Activated CD4-positive, alpha-beta T cell treated with anti-CD3 and anti-CD28 coated beads for 24 hours (primary cell): ENCODE measurements at places on chromosomes 11 and 22.
A peak's percentile ranks its signal among the peaks of the same experiment; 100 is the strongest.

GRCh38 chr22:35021161-35021560, 44.8 kb upstream of the ISX start:
- no peak for DNase-seq

GRCh38 chr11:37390576-37391083, 792.6 kb upstream of the RAG2 start:
- no peak for DNase-seq

- no peak for DNase-seq
Measured at GRCh38 chr22:47174671-47175112, 412.2 kb downstream of the TBC1D22A start.

DNA sequence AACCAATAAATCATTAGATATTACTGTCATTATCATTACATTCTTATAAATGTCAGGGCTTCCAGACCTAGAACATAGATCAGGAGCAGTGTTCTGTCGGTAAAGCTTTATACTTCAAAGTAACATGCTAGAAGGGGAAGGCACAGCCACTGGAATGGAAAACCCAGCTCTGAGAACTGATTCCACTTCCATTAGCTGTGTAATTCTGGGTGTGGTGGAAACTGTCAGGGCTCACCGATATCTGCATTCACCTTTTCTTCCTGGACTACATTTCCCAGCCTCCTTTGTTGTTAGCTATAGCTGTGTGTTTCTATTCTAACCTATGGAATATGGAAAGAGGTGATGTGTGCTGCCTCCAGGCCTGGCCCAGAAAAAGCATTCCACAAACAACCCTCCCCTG, 585.8 kb downstream of the BUD13 start:
- DNase-seq = no peak

GRCh38 chr11:128711136-128711535, 17.3 kb downstream of the FLI1 start:
- DNase-seq = no peak

GRCh38 chr11:1823376-1824220, 11.2 kb upstream of the SYT8 start:
- DNase-seq = no peak

DNA sequence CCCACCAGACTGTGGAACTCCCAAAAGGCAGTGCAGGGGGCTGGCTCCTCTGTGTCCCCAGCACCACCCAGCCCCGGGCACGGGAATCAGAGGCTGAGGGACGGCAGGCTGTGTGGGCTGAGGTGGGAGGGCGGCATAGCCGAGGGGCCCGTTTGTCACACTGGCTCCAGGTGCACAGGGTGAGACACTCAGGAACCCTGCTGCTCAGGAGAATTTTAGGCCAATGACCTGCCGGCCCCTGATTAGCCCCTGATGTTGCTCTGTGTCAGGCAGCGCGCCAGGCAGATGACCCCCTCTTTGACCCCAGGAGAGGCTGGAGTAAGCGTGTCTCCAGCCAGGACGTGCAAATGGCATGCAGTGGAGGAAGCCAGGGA, 52.7 kb downstream of the RTL6 start:
- DNase-seq = no peak

GRCh38 chr22:43110927-43111623, 525 bp downstream of the BIK start:
- peak; percentile 19 for DNase-seq

DNA sequence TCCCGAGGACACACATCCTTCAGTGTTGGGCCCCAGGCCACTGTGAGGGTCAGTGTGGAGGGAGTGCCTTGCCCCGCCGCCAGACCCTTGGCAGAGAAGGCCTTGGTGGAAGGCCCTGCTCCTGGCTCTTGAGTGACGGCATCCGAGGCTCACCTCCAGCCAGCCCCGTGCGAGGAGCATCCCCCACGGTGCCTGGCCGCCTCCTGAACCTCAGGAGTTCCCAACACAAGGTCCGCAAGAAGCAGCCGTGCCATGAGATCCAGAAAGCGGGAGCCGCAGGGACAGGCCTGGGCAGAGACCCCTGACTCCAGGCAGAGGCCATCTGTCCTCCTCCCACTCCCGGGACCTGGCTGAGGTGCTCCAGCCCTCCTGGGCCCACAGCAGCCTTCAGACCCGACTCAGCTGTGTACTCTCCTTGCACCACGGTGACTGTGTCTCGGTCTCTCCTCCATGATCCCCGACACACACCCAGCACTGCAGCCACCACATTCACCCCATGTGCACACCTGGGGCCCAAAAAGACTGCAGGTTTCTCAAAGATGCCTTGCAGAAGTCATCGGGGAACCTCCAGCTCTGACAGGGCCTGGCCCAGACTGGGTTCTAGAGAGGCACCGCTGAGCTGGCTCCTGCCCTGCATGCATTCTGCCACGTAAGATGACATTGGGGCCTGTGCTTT, 870.2 kb downstream of the BRD1 start:
- no peak for DNase-seq

GRCh38 chr11:10066441-10066840, 227.6 kb downstream of the SBF2 start:
- no peak for DNase-seq

- no peak for DNase-seq
Measured at GRCh38 chr11:114773541-114774338, 95.4 kb downstream of the NXPE2 start.

DNA sequence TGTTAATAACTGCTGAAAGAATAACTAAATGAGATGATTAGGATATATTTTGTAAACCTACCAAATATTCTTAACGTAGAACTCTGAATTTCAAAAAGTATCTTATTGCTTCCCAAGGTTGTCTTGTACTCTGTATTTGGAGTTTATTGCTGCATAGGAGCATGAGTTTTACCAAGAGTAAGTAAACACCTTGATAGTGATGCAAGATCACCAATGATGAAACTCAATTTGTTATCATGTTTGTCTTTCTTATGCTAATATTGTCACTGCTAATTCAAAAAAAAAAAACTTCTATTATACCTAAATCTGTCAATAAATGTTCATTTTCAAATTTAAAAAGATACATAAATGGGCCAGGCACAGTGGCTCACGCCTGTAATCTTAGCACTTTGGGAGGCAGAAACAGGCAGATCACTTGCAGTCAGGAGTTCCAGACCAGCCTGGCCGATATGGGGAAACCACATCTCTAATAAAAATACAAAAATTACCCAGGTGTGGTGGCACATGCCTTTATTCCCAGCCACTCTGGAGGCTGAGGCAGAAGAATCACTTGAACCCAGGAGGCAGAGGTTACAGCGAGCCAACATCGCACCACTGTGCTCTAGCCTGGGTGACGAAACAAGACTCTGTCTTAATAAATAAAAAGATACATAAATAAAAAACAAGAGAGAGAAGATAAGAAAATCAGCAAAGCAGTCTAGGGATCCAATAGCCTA, 23.4 kb upstream of the PLAAT2 start:
- no peak for DNase-seq

GRCh38 chr11:1742371-1742770, 8.0 kb downstream of the IFITM10 start:
- no peak for DNase-seq

GRCh38 chr11:123593570-123593969, 60.9 kb downstream of the SCN3B start:
- no peak for DNase-seq

DNA sequence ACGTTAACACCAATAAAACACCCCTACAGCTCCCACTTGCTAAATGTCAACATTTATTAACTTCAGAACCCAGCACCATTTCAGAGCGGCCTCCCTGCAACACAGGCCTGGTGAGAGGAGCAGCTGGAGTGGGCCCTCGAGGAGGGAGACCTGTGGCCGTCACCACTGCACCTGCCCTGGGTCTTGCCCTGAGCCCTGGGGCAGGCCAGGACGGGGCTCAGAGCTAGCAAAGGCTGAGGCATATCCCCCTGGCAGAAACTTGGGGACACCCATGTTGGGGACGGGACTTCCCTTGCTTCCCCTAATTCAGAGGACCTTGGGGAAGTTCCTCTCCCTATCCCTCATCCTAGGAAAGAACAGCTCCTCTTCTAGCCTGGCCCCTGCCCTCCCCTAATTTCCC, 137.3 kb upstream of the THY1 start:
- no peak for DNase-seq

- DNase-seq = no peak
Measured at GRCh38 chr11:23134627-23135026, 274.4 kb upstream of the CCDC179 start.

GRCh38 chr11:108729227-108729871, 64.5 kb downstream of the DDX10 start:
- no peak for DNase-seq

DNA sequence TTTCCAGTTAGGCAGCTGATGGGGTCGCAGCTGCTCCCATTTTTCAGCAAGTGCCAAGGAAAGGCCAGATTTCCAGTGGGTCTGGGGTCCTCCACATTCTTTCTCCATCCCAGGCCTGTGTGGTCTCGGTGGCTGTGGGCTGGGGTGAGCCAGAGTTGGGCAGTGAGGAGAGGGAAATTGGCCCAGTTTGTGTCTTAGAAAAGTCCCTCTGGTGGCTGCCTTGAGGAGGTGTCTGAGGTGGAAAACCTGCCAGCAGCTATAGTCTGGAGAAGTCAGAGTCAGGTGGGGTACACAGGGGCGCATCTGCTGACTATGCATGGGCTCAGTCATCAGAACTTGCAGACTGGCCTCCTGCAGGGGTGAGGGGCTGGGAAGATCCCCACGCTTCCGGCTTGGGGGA, 30.5 kb downstream of the MRGPRD start:
- no peak for DNase-seq

GRCh38 chr22:29314537-29315285, 786 bp downstream of the RASL10A start:
- DNase-seq = no peak

DNA sequence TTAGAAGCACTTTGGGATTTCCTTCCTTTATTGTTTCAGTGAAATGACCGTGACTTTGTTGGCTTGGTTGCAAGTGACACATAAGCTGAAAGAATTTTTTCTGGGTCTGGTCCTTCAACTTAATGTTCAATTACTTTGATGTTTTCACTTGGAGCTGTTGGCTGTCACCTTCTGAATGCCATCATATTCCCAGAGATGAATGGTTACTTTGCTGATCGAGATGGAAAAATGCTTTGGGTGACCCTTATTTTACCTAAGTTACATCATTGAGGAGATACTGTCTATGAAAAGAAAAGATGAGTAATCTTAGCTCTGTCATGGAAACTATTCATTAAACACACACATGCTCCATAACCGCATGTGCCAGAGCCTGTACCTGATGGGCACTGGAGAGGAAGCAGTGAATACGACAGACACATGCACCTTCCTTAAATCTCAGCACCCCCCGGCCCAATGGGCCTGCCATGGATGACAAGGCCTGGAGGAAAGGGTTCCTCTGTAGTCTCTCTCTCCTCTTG, 76.9 kb downstream of the TENM4 start:
- DNase-seq = no peak

DNA sequence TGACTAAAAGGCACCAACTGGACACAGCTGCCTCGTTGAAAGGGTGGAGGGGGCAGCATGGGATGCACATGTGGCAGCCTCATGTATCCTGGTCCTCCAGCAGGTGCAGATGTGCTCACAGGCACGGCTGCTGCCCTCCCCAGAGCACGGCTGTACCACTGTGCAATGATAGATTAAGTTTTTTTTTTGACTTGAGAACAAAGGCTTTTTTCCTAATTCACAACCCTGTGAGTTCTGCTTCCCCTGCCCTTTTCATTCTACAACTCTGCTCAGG, 11.4 kb downstream of the DKK3 start:
- no peak for DNase-seq
